ENCODE measurements at places on chromosomes 5 and 9. TPM values are rescaled to one million over a fixed set of nuclear protein-coding genes. Genes with fewer than 3 reads are reported as not detected.

Gene PTGS1
- total RNA-seq = 1.7 TPM

Gene PCDH1
- not detected for total RNA-seq

Gene ZDHHC11
- not detected for total RNA-seq

Gene SLC4A9
- total RNA-seq = not detected

Gene DNAJB5
- total RNA-seq = 20.8 TPM

Gene ADGRD2
- not detected for total RNA-seq

Gene FOXD4L3
- not detected for total RNA-seq

Gene MCCC2
- total RNA-seq = 30.4 TPM

Gene SYNPO
- 1.9 TPM for total RNA-seq

Gene CDHR2
- total RNA-seq = not detected

Gene PCDHGA8
- 0.26 TPM for total RNA-seq

Gene EGR1
- total RNA-seq = 7.2 TPM

Gene ZDHHC11B
- total RNA-seq = not detected

Gene PCDHGB7
- 0.52 TPM for total RNA-seq

Gene C9orf153
- total RNA-seq = not detected

Gene SLC45A2
- 0.19 TPM for total RNA-seq

Gene GNA14
- not detected for total RNA-seq

Gene MYOT
- total RNA-seq = not detected

Gene SLC6A7
- total RNA-seq = not detected

Gene FBXO10
- 22.8 TPM for total RNA-seq

Gene SHROOM1
- 13.4 TPM for total RNA-seq
